ENCODE measurements at places on chromosomes 2 and 18. TPM values are rescaled to one million over a fixed set of nuclear protein-coding genes. Genes with fewer than 3 reads are reported as not detected.

PRKD3 gene
- 99.9 TPM for total RNA-seq

DNAJC5G gene
- 0.42 TPM for total RNA-seq

CHMP3 gene
- total RNA-seq = 69.4 TPM

TACR1 gene
- total RNA-seq = 1.9 TPM

BCL11A gene
- total RNA-seq = 10.9 TPM

Data from urinary bladder (tissue), 4 donors.